Urothelium cell line (cell line): ENCODE measurements at places on chromosomes 13 and 19.

- no peak for DNase-seq
These were observed 392.7 kb upstream of the HTR2A start for GRCh38 chr13:47289567-47289966.

- DNase-seq: no peak
These were observed 37.9 kb upstream of the ISYNA1 start for GRCh38 chr19:18475762-18476331.

DNA sequence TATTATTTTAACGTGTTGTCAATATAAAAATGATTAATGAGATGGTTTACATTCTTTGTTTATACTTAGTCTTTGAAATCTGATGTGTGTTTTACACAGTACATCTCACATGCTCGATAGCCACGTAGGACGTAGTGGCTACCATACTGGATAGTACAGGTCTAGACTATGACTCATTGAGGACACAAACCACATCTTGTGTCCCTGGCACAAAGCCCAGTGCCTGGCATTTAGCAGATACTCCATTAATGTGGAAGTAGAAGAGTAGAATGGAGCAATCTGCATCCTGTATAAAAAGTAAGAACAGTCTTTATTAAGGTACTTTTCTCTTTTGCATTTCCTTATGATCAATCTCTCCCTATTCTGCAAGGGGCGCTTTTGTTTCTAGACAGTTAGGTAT lies 49.0 kb upstream of the FRY start:
- DNase-seq: peak; percentile 73

DNA sequence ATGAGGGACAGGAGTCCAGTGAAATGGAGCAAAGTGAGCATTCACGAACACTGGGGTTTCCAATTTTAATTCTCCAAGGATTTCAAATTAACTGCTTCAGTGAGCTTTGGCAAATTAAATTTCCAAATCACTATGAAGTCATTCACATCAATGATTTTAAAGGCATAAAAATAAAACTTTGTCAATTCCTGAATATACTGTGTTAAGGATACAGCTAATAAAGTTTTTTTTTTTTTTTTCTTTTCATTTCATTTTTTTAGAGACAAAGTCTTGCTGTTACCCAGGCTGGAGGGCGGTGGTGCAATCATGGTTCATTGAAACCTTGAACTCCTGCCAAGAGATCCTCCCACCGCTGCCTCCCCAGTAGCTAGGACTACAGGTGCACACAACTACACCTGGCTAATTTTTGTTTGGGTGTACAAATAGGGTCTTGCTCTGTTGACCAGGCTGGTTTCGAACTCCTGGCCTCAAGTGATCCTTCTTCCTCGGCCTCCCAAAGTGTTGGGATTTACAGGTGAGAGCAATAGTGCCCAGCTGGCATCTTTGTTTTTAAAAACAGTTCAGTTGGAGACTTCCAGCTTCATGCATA lies 21.9 kb downstream of the RBM26 start:
- DNase-seq: no peak

DNA sequence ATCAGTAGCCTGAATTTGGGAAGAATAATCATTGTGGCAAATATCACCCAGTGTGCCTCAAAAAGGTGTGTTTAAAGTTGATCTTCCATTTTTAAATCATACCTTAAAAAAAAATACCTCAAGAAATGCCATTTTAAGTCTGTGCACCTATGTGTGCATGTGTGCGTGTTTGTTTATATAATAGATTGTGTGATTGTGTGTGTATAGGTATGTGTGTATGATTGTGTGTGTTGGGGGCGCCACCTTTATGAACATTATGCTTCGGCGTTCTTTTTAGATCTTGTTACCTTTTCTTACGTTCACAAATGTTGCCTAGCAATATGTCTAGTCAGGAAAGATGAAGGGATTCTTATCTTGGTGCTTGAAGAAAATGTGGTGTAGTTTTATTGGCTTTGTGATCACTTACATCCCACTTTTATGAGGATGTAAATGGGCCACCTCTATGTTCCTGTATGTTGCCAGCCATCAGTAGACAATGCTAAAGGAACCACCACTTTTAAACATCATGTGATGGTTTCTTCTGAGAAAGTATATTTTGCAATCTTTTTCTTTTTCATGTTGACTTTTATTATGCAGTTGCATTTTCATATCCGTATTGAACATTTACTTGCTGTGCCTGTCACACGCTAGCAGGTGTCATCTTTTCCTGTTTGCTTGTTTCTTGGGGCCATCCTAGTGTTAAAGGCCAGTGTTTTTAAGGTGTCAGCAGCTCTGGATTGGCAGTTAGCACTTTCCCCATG lies 2.2 kb upstream of the IRS2 start:
- no peak for DNase-seq

GRCh38 chr19:12838886-12839756 lies 806 bp downstream of the MAST1 start:
- DNase-seq: no peak

DNA sequence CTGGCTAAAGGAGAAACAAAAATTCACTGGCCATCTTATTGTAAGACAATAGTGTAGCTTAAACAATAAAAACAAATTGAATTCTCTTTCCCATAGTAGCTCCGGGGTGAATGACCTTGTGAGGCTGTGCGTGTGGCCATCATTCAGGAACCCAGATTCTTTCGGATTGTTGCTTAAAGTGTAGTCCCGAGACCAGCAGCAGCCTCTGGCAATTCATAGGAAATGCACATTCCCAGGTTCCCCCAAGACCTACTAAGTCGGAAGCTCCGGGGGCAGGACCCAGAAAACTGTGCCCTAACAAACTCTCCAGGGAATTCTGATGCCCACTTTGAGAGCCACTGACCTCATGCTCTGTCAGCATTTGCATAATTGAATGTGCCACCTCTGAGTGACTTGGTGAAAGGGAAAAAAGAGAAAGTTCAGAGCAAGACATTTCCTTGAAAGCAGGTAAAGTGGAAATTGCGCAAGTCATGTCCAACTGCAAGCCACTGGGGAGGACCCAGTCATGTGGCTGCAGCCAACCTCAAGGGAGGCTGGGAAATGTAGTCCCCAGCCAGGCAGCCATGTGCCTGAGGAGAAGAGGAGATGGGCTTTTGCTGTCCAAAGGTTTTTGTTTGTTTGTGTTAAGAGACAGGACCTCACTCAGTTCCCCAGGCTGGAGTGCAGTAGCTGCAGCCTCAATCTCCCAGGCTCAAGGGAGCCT lies 50.7 kb upstream of the PNMA8B start:
- peak; percentile 46 for DNase-seq

DNA sequence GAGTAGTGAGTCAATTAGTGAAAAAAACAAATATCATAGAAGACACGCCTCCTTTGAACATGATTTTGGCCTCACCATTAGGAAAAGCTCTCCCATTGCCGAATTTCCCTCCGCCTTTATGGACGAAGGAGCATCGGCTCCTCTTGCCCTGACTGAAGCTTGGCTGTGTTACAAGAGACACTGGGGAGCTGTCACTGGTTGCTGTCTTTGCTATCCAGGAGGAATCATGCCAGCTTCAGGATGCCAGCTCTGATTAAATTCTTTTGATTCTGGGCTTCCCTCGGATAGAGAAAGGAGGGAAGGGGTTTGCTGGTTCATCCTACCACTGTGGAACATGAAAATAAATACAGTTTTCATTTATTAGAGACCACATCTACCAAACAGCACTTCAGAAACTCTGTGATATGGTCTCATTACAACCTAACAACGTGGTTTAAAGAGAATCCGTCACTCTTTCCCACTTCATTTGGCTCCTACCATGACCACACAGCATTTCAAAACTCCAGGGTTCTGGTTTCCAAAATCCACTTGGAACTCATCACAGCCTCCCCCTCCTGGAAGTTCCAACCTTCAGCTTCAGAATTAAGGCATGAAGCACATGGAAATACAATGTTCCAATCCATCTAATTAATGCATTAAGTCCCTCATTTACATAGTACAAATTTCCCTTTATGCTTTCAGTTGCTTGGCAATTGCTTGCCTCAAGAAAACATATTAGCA lies 446.0 kb downstream of the EFNB2 start:
- DNase-seq: no peak

GRCh38 chr13:105587786-105588185 lies 947.7 kb downstream of the EFNB2 start:
- peak; percentile 47 for DNase-seq
